ENCODE measurements at places on chromosomes 3 and 15.
A peak's percentile ranks its signal among the peaks of the same experiment; 100 is the strongest.

DNA sequence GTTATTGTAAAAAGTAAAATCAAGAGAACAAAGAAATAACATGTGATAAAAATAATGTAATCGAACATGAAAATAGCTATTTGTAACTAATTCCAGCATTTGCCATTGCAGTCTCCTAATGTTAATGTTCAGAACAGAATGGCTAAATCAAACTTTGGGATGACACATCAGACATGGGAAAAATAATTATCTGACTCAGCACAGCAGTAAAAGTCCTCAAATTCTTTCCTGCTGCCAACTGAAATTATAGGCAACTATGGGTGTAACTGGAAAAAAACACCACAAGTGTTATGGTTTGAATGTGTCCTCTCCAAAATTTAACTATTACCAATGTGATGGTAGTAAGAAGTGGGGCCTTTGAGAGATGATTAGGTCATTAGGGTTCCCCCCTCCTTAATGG, 446.7 kb downstream of the C3orf38 start:
- no peak for DNase-seq

DNA sequence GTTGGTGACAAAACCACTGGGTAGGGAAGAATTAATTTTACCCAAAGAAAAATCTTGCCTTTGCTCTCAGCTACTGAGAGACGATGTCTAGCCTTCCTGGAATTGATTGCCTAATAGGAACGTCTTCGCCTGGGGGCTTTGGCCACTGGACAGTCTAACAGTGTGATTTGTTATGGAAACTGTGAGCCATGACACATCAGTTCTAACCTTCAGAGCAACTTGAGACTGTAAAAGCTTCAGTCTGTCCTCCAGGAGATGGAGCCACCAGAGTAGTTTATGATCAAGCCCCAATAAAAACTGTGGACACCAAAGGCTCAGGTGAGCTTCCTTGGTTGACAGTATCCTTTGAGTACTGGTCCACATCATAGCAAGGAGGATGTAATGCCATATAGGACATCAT, 235.8 kb upstream of the TMCO5A start:
- peak; percentile 28 for DNase-seq

GRCh38 chr15:20671675-20672074, 130.1 kb upstream of the GOLGA6L6 start:
- no peak for DNase-seq

DNA sequence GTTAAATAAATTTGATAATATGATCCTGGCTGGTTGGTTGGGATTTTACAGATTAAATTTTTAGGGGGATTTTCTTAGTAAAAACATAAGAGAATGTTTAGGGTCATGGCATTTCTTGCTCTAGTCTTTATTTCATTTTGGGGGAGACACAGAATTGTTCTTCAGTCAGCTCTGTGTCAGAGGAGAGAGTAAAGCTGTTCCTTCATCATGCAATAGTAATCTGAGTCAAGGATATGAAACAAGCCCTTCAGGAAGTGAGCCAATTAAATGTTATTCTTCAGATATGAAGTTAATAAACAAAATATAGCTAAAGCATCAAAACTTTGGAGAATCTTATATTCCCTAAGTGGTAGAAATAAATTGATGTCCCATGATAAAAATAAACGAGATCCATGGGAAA, 22.9 kb upstream of the SLC4A7 start:
- no peak for DNase-seq

DNA sequence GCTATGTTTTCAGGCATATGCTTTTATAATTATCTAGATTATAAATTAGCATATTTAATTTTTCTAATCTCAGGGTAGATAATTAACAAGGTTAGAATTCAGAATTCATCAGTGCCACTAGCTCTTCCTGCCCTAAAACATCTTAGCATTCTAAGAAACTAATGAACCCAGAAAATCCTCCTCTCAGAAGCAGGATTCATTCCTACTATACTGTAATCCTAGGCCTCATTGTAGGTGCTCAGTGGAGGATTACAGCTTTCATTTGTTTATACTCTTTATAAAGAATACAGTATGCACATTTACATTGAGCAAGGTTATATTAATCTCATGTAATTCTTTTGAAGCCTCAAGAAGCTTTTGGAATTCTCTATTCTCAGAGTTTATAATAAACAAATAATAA, 20.9 kb downstream of the ACAD11 start:
- no peak for DNase-seq

- peak; percentile 59 for DNase-seq
These were observed 46.9 kb downstream of the NR1D2 start for GRCh38 chr3:23991683-23992628.

- DNase-seq, result no peak
These were observed 300.1 kb upstream of the LYSMD4 start for GRCh38 chr15:100033140-100033857.

GRCh38 chr15:101043911-101044624, 124.9 kb downstream of the LRRK1 start:
- DNase-seq, result no peak

GRCh38 chr3:53379898-53380297, 32.6 kb upstream of the DCP1A start:
- no peak for DNase-seq

DNA sequence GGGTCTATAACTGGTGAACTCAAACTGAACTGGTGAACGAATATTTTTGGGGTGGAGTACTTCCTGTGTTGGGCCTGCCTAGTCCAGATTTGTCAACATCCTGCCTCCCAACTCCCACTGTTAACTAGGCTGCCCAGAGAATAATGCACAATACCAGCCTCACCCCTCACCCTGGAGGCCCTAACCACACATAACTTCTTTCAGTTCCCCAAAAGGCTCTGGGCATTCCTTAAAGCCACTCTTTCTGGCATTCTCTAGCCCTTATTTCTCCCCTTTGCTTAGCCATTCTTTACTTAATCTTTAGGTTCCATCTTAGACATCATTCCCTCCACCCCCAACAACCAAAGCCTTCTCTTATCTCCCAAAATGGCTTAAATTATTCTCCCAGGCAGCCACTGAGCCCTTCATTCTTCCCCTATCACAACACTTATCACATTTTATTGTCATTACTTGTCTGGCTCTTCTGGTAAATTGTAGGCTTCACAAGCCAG, 9.1 kb upstream of the SEC11A start:
- peak; percentile 77 for DNase-seq

GRCh38 chr3:148227534-148227933, 470.2 kb upstream of the AGTR1 start:
- DNase-seq, result peak; percentile 69

DNA sequence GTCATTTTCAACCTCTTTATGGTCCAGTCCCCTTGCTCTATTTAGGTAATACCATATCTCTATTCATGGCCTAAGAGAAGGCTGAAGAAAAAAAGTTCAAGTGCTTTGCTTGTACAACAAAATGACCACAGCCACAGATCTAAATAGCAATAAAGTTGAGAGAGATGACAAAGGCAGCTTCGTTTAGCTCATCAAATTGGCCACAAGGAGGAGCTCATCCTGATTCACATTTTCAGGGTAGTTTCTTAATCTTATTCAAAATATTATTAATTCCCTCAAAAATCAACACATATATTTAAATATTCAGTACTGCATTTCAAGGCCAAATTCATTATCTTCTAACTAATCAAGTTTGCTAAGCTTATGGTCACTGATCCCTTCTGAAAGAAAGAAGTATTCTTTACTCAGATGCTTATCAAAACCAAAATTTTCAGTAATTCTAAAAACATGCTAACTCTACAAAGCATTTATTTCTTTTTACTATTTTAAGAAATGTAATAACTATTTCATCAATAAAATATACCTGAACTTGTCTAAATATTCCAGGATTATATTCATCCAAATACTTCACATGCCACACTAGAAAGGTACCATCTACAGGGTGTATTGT, 85.5 kb downstream of the DMXL2 start:
- DNase-seq, result peak; percentile 10

DNA sequence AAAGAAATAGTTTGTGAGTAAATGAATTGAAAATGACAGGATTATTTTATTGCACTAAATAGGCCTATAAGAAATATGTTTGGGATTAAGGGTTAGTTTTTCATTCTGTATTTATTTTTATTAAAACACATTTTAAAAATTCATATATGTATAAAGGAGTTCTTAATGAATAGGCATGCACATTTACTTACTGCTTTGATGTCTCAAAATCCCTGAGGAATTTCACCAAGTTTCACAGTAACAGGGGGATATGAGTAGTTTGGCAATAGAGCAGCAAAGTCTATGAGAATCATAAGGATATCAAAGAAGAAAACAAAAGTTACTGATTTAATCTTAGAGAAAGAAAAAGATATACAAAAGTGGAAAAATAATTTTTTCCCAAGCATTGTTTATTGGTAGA, 411.7 kb downstream of the NAALADL2 start:
- no peak for DNase-seq

- DNase-seq, result no peak
These were observed 269.2 kb upstream of the AZI2 start for GRCh38 chr3:28617821-28618220.

DNA sequence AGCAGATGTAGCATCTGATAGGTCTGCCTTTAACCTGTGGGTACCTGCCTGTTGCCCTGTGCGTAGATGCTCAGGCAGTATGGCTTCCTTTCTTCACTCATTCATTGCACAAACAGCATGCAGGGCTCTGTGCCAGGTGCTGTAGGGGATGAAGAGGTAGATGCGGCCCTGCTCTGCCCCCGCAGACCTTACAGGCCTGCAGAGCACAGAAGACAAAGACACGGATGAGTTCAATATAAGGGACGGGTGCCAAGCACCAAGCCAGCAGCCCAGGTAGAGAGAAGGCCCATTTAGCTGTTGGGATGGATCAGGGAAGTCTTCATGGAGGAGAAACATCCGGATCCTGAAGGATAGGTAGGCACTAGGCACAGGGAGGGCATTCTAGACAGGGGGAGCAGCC, 69.4 kb downstream of the AAGAB start:
- DNase-seq, result no peak

DNA sequence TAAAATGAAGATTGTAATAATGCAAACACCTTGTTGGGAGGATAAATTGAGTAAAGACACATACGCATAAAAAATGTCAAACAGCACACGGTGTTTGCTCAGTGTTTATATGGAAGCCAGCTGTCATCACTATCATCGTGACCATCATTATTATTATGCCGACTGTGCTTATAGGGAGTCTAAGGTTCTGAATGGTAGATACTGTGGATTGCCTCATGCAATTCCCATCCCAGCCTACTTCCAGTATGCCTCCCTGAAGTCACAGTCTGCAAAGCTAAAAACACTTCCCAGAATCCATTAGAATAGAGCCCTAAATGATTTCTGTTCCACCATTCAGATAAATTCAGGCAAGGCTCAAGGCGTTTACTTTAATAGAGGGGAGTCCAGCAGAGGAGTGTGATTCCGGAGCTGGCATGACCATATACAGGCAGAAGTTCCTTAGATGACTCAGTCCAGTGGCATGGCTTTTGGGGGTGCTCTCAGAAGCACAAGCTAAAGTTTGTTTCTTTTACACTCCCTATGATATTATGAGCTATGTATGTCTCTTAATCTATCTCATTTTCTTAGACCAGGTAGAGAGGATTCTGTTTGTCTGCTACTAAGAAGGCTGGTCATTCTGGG, 148.7 kb downstream of the MEX3B start:
- DNase-seq, result no peak
